ENCODE measurements at places on chromosomes 7 and 10.
A peak's percentile ranks its signal among the peaks of the same experiment; 100 is the strongest.

- DNase-seq: peak; percentile 77
Observed at GRCh38 chr10:47024399-47025252, 113.4 kb downstream of the PTPN20 start.

- DNase-seq: peak; percentile 78
Observed at GRCh38 chr10:71597821-71598498, 121.6 kb downstream of the C10orf105 start.

GRCh38 chr10:86556933-86557649 is 35.5 kb upstream of the WAPL start:
- DNase-seq: no peak

GRCh38 chr7:6276911-6277408 is 4.5 kb upstream of the CYTH3 start:
- DNase-seq: peak; percentile 26

DNA sequence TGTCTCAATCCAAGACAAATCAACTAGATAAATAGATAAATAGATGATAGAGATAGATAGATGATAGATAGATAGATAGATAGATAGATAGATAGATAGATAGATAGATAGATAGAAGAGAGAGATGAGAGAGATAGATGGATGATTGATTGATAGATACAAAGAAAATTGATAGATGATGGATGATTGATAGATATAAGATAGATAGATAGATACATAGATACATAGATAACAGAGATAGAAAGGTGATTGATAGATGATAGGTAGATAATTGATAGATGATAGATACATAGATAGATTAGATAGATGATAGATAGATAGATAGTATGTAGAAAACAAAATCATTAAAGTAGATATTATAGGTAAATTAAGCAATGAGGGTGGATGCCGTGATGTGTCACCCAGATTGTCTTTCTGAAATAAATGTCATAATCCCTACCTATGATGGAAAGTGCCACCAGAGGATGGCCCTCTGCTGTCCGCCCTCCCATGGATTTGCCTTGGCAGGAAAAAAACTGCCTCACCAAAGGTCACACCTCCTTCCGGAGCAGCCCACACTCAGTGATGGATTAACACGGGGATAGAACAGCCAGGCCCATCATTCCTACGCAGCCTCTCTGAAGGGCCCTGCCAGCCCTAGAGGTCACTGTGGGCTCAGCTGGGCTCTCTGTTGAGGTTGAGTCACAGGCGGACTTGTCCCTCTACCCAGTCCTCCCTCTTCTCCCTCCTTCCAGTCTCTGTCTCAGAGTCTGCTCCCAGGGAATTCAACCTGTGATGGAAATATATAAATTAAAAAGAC is 50.8 kb downstream of the KCNH2 start:
- no peak for DNase-seq

DNA sequence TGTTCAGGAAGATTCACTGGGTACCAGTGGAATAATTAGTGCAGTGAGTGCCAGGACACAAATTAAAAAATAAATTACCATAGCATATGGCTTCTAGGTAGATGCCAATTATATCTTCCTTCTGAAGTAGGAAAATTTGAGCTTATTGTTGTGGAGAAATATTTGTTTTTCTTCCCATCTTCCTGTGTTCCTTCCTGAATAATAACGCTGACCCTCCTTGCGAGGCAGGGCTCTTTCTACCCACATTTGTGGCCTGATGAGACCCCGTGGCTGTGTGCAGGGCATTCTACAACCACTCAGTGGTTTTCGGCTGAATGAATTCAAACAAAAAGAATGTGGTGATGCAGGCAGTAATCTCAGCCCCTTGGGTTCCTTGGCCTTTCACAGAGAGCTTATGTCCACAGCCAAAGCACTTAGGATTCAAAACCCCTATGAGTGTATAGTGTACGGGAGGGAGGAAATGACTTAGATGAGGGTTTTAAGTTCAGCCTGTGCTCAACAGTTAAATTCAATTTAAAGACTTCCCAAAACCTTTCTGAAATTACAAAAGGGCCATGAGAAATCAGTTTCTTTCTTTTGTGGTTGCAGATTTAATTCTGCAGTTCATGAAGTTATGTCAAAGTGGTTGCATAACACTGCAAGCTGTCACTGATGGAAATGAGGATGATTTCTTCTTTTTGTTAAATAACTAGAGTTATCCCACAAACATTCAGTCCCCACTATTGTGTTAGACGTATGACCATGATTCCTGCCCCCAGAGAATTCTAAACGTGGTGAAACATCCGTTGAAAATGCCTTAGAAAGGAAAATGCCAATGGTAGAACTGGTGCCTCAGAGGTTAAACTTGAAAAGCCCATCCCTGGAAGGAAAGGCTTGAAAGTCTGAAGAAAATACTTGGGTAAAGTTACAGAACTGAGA is 255.3 kb downstream of the FZD1 start:
- DNase-seq: no peak

DNA sequence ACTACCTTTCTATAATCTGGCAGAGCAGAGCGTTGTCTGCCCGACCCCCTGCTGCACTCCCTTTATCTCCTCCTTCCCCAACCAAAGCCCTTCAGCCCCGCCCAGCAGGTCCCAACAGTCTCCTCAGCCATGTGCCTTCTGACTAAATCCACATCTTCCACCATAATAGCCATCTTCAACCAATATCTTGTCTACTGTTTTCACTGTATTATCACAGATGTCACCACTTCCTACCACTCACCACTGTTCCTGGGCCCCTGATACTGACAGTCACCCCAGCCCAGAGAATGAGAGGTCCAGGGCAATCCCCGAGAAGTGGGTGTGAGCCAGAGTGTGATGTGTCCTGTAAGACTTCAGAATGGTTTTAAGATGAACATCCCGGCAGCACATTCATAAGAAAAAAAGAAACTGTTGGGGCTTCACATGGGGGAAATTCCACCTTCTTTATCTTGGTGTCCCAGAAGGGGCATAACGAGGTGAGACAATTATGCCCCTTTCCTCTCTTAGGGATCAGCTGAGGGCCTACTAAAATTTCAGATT is 25.3 kb downstream of the CCDC6 start:
- DNase-seq: no peak

GRCh38 chr10:63935705-63936104 is 414.5 kb downstream of the REEP3 start:
- DNase-seq: no peak

- DNase-seq: no peak
Observed at GRCh38 chr10:105138358-105138757, 497.3 kb downstream of the SORCS3 start.

- no peak for DNase-seq
Observed at GRCh38 chr10:89364531-89364930, 13.3 kb upstream of the IFIT1B start.

GRCh38 chr7:42479816-42480633 is 243.0 kb upstream of the GLI3 start:
- no peak for DNase-seq

GRCh38 chr10:121694327-121694965 is 96.2 kb upstream of the FGFR2 start:
- DNase-seq: no peak

- no peak for DNase-seq
Observed at GRCh38 chr7:37408291-37409228, 40.1 kb downstream of the ELMO1 start.

DNA sequence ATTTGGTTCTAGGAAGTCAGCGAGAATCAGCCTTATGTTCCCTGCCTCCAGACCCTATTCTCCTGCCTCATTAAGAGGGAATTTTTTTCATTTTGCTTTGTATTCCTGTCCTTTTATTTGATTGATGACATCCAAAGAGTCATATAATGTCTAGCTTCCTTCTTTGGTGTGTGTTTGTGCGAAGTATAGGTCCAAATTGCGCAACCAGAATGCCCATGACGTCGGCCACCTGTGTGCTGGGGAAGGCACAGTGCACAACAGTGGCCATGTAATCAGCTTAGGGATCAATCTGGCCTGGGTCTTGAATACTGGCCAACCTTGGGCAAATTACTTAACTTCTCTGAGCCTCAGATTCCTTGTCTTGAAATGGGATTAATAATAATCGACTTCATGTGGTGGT is 206.2 kb downstream of the VTI1A start:
- no peak for DNase-seq

- DNase-seq: no peak
Observed at GRCh38 chr7:8818406-8818805, 385.0 kb downstream of the NXPH1 start.

- peak; percentile 66 for DNase-seq
Observed at GRCh38 chr7:94907026-94907810, at the start of gene PPP1R9A. PPP1R9A (plus strand) TSS chr7:94907594; CDS start chr7:94910114, 2,520 bp downstream.

GRCh38 chr10:4677296-4678021 is 148.5 kb upstream of the AKR1E2 start:
- no peak for DNase-seq

GRCh38 chr7:112162142-112162766 is 43.9 kb downstream of the DOCK4 start:
- peak; percentile 72 for DNase-seq

DNA sequence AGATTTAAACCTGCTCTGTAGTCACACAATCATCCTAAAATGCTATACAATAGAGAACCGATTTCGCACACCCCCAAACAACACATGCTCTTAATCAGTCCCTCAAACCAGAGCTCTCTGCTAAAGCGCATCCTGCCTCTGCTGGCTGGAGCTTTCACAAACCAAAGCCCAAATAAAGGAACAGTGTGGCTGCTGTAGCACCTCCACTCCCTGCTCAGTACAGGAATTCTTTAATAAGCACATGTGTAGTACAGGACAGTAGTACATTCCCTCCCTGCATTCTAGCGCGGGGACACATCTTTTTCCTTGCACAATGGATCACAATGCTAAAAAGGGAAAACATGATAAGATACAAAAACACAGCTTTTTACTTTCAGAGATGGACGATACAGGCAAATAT is 684.6 kb downstream of the MAGI2 start:
- no peak for DNase-seq

DNA sequence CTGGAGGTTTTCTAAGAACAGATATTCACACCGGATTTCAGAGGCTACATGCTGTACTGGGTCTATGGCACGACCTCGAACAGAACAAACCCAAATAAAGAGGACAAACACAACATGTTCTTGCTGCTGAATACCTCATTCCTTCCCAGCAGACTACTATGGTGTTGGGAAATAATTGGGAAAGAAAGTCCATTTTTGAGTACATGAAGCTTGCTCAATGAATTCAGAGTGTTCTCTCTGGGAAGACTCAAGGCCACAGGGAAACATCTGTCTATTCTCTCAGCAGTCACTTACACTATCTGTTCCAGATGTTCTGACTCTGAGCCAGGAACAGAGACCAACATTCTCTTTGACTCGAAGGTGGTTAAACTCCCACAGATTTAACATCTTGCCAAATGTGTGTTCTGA is 30.9 kb downstream of the LAMB1 start:
- DNase-seq: no peak

GRCh38 chr7:1466524-1467271 is 7.4 kb upstream of the MICALL2 start:
- DNase-seq: peak; percentile 91

DNA sequence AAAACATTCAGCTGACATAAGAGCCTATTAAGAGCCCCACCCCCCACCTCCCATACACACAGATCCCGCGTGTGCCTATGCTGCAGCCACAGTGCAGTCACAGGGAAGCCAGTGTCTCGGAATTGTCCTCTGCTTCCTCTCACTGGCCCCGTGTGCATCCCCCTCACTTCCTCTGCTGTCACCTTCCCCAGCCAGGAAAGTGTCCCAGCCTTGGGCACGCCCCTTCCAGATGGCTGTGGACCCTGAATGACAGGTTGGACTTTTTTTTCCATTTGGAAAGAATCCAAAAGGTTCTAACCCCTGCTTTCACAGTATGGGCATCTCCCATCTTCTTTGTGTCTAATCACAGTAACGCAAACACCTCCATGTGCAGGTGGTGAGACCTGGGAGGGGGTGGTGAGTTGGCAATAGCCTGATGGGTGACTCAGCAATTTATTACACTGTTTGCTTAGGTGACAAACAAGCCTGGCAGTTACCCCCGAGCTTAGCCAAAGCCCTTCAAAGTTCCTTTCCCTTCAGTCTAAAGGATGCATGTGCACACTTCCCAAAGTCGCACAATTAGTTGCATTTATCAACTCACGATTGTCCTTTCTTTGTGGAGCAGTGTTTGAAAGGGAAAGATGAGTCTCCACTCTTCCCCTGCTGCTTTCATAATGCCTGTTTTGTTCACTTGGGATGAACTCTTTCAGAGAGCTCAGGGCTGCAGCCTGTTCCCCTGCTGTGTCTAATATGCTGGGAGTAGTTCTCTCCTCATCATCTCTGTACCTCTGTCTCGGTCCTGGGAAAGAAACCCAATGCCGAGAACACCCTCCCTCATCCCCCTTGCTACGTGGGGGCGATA is 67.5 kb upstream of the EFCAB10 start:
- DNase-seq: peak; percentile 46

DNA sequence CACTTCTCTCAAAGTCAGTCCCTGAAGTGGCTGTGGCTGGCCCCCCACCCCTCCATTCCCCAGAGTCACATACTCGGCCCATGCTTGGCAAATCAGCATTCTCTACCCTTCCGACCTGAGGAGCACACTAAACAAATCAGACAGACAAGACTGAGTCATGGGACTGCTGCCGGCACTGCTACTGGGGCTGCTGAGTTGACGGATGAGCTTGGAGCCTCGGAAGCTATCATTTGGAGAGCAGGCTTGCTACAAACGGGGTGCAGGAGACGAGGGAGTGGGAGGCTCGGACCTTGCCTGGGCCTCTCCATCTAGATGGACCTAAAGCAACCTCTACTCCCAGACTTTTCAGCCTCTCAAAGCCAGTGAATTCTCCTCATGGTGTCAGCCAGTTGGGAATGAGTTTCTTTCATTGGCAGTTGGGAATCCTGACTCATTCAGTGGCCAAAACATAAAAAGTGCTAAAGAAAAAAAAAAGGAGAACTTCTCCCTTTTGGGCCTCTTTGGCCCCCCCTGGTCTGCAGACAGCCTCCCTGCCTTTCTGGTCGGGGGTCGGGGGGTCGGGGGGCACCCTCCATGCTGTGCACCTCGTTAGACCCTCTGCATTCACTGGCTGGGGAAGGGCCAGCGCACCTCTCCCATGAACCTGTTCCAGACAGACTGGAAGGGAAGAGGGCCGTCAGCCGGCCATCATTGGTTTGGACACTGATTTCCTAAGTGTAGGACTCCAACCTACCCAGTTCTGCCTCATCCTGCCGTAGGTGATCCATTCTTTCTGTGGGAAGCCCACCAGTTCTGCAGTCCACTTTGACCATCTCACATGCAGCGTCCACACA is 52.3 kb upstream of the COL13A1 start:
- DNase-seq: no peak

GRCh38 chr7:23742051-23742450 is 32.0 kb downstream of the STK31 start:
- no peak for DNase-seq

DNA sequence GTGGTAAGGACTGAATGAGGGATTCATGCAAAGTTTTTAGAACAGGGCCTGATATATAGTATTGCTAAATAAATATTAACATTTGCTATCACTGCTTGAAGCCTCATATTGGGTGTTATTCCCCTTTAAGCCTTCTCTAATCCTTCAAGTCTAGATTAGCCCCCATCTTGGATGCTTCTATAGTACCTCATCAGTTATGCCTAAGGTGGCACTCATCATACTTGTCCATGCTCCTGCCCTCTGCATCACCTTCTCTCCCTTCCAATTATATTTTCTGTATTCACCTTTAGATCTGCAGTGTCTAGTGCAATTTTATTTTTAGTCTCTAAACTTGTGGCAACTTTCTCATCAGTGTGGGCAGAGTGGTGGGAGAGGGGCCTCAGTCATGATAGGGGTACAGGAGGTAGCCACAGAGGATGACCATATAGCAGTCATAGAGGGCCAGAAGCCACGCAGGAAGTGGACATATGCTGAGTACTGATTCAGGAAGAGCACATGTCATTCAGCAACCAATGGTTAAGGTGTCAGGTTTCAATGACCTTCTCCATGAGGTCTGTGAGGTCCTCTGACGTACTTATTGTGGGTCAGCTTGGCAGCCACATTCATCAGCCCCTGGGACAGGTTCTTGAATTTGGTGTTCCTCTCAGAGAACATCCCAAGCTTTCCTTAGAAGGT is 2.5 kb downstream of the ENTPD1 start:
- no peak for DNase-seq

Measured in sigmoid colon (tissue), 7 donors.